Stimulated activated CD8-positive, alpha-beta memory T cell treated with anti-CD3 and anti-CD28 coated beads, Interleukin-15, amount 100 ng/mL, for 48 hours (primary cell): ENCODE measurements at places on chromosomes 3 and 15.

- DNase-seq, result no peak
Observed at GRCh38 chr3:81476692-81477091, 284.8 kb downstream of the GBE1 start.

- no peak for DNase-seq
Observed at GRCh38 chr3:160105907-160106584, 117.4 kb downstream of the IL12A start.

DNA sequence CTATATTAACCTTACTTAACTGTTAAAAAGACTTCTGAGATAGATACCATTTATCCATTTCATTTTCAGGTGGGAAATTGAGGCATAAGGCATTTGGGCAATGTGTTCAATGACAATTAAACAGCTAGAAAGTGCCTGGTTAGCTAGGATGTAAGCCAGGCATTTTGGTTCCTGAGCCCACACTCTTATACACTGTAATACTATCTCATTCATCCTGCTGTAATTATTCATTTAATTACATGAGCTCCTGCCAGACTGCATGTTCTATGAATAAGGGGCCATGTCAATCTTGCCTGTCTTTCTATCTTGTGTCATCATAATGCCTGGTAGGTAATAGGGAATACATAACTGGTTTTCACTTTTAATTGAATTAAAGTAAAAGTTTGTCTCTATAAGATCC is 74.0 kb downstream of the RBMS3 start:
- no peak for DNase-seq

DNA sequence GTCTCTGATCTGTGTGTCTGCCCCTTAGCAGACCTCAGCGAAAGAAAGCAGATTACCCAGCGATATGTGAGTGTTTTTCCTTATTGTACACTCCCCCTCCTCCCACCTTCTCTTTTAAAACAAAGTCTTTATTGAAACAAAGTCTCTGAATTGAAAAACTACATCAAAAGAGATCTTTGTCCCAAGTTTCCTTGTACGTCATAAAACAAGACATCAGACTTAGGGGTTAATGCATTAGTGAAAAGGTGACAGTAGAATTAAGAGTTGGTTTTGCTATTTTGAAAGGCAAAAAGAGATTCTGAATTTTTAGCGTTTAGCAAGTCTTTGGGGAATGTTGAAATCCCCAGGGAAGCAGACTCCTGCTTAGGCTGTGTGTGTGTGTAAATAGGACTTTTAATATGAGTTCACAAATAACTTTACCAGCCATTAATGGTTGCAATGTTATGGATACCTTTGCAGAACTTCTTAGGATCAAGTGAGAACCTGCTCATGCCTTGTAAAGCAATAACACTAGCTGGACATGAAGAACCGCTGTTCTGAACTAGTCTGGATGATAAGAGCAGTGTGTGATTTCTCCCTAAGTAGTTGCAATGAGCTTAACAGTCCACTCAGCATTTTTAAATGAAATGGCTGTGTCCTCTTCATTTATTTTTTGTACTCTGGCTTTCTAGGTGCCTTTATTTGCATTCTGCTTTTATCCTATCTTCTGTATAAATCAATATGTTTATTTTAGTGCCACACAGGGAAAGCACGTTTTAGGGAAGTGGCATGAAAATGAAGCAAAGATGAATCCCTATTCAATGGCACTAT is 136.6 kb downstream of the MCTP2 start:
- DNase-seq, result no peak

DNA sequence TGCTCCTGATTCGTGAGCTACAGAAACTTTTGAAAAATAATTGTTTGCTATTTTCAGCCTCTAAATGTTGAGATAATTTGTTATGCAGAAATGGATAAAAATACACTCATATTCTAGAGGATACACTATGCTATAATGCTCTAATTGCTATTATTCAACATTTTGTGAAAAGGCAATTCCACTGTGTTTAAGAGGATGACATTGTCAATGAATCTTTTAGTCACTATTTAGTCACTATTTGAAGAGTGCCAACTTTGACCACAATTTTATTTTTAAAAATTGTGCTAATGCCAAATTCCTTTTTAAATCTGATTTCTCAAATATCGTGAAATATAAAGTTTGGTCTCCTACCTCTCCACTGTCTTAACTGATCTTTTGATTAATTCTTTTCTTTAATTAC is 604.9 kb upstream of the KCNMB2 start:
- DNase-seq, result no peak
